ENCODE measurements at places on chromosomes 4 and X.

DNA sequence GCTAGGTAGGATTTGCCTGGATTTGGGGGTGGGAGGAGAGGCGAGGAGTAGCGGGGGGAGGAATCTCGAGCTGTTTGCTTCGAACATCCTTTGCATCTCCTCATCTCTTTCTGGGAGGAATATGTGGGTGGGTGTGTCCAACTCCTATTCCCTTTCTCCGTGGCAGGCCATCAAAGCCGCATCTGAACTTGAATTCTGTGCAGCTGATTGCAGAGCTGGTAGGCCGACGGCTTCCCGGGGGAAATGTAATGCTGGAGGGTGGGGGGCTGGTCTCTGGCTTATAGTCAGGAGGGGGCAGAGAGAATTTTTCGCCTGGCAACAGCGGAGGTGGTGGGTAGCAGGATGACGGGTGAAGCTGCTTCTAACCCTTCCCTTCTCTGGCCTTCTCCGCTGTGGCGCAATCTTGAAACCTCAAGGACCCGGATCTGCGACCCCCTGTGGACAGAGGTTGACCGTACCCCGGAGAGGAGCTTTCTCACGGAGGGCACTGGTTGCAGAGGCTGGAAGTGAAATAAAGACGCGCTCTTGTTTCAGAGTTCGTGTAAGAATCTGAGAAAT lies 628 bp downstream of the ZCCHC12 start:
- DNase-seq, result no peak

GRCh38 chr4:97994765-97995465 lies 148.4 kb downstream of the STPG2 start:
- no peak for DNase-seq

DNA sequence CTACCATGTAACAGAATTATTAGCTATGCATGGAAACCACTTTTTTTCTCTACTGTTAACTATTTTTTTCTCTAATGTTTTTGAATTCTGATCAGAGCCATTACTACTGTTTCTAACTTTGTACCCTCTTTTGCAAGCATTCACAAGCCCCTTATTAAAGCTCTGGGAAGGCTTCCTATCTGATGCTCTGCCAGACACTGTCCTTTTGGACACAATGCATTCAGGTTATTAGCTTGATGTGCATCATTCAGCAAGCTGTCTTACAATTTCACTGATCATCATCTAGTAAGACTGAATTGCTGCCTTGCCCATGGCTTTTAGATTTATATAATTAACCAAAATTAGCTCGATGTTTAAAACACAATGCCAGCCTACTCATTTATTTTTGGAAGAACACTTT lies 155.1 kb downstream of the NR3C2 start:
- DNase-seq, result no peak

DNA sequence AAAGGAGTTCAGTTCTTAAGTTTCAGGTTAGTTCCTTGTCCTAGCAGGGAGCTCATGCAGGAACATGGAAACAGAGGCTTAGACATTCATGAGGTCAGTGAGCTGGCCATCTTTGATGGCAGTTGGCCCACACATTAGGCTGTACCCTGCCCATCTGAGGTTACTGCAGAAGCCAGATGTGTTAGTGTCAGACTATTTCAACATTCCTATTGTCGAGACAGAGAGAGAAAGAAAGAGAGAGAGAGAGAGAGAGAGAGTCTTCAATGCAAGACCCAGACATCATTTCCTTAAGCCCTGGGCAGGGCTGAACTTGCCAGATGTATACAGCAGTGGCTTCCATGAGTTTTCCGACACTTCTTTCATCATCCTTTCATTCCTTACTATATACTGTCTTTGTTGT lies 91.3 kb downstream of the PPP1R2C start:
- DNase-seq, result no peak

DNA sequence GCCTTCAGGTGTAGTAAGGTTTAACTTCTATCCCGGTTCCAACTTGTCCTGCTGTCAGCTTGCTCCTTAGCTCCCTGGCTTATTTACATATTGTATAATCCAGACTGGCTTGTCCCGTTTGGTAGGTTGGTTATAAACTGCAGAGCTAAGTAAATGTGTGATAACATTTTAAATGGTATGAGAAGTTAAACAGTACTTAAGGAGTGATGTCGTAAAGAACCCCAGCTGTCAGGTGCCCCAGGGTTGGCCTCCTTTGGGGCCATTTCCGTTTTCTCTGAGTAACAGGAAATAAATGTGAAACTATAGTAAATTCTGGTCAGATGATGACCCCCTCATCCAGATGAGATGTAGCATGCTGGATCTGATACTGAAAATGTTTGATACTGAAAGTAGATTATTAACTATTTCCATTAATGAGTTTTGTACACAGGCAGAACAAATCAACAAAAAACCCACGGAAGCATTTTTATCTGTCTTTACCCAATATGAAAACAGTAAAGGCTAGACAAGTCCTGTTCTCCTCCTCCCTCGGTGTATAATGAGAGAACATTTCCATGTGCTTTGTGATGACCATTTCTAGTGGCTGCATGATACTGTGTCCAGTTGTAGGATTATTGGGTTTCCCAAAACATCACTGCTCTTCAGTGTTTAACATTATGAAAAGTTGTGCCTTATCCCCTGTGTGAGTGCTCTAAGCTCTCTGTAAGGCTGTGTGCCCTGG lies 22.4 kb downstream of the GAB1 start:
- DNase-seq, result no peak

GRCh38 chr4:29142708-29143107 lies 1577.5 kb upstream of the PCDH7 start:
- DNase-seq, result no peak

DNA sequence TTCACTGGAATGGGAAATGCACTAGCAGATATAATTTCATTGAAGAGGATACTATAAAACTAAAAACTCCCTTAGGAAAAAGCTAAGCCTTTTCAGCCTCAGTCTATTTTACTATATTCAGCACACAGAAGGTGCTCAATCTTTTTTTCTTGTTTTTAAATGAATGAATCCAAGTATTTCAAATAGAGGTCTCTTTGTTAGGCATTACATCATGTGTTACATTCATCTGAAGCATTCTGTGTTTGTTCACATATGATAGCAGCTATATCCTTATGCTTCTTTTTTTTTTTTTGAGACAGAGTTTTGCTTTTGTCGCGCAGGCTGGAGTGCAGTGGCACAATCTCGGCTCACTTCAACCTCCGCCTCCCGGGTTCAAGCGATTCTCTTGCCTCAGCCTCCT lies 278.4 kb downstream of the CAMK2D start:
- no peak for DNase-seq

DNA sequence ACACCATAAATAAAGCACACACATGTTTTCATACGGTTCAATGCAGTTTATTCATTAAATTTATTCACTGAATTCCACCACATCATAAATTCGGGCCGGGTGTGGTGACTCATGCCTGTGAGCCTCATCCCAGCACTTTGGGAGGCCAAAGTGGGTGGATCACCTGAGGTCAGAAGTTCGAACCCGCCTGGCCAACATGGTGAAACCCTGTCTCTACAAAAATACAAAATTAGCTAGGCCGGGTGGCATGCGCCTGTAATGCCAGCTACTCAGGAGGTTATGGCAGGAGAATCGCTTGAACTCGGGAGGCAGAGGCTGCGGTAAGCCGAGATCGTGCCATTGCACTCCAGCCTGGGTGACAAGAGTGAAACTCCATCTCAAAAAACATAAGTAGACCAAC lies 131.6 kb downstream of the PDS5A start:
- DNase-seq, result no peak

DNA sequence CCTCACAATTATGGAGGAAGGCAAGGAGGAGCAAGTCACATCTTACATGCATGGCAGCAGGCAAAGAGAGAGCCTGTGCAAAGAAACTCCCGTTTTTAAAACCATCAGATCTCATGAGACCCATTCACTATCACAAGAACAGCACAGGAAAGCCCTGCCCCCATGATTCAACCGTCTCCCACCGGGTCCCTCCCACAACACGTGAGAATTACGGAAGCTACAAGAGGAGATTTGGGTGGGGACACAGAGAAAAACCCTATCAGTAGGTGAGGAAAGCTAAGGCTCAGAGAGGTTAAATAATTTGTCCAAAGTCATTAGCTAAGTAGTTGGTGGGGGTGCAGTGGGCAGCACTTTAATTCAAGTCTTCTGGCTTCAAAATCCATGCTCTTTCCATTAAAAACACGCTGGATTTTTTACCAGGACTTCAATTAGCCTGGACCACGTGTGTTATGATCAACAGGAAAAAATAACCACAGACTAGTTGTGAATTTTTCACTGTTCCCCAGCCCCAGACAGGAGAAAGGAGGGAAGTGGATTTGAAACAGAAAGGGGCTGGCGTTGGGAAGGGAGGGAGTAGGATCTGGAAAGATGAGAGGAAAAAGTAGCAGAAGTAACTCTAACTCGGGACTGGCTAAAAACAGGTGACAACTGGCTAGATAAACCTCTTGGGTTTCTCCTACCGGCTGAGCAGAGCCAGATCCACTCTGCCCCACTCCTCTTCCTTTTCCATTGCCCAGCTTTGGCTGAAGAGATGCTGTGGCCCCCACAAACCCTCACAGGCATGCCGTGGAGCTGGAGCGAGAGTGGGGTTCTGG lies 986 bp downstream of the MTMR8 start:
- no peak for DNase-seq

DNA sequence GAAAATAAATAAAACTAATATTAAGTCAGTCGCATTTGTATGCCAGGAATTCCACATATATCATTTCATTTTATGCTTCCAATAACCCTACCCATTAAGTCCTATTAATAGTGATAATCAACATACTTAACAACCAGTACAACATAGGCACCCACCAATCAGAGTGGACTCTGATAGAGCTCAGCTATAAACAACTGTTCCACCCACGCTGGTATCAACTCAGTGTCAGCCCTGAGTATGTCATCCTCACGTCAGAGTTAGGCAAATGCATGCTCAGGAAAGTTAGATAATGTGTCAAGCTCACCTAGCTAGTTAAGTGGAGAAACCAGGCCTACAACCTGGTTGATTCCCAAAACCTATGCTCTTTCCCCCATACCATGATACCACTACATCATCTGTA lies 89.3 kb downstream of the SMARCA1 start:
- no peak for DNase-seq

DNA sequence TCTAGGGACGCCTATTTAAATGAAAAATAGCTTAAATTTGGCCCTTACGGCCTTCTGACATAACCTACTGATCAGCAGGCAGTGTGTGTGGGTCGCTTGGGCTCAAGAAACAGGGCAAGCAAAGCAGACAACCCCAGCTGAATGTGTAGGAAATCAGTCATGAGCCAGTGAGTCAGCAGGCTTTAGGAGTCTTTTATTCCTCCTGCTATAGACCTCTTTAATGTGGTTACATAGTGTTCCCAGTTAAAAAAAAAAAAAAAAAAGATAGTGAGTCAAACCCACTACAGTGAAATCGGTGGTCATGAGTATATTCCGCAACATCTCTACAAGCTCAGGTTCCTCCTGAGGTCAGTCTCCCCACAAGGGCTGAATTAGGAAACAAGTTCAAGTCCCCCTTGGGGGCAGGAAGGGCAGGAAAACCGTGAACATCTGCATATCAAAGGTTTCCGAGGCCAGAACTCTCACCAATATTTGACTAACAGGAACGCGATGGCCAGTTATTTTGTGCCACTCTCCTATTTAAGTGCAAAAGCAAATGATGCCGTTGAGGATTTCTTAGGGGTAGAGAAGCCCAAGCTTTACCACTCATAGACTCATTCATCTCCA lies 32.7 kb downstream of the ACSL1 start:
- DNase-seq, result no peak

GRCh38 chr4:100823066-100823992 lies 305.5 kb upstream of the EMCN start:
- no peak for DNase-seq

GRCh38 chr4:26992657-26993361 lies 132.2 kb downstream of the STIM2 start:
- no peak for DNase-seq

GRCh38 chrX:111811831-111812230 lies 64.2 kb upstream of the TRPC5OS start:
- no peak for DNase-seq

DNA sequence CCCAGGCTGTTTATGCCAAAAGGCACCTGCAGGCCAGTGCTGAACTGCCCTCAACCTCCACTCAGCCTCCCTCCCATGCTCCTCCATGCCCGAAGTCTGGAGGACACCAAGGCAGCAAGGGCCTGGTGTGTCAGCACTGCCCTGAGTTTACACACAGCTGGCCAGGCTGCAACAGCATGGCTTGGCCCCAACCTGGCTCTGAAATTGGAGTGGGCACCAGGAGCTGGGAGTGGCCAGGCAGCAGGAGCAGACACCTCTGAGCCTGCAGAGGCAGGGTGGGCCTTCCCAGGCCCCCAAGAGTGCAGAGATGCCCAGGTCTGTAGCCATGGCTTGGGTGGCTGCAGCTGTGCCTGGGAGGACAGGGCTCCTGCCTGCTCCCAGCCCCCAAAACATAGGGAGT lies 571.2 kb upstream of the ACTRT1 start:
- no peak for DNase-seq

GRCh38 chrX:138006180-138006579 lies 440.3 kb downstream of the ZIC3 start:
- DNase-seq, result no peak

GRCh38 chr4:156188596-156188995 lies 234.9 kb upstream of the CTSO start:
- no peak for DNase-seq

- no peak for DNase-seq
These were observed 241.6 kb downstream of the MGST2 start for GRCh38 chr4:139907001-139907809.

All from NCI-H1436 treated with DMSO at 0.1 percent for 48 hours (cell line).